ENCODE measurements at places on chromosomes 2 and 18.

GRCh38 chr2:99488539-99489062 is 1.2 kb downstream of the REV1 start:
- DNase-seq = no peak

GRCh38 chr2:104703669-104704068 is 150.2 kb upstream of the POU3F3 start:
- no peak for DNase-seq

GRCh38 chr2:132477962-132478361 is 61.4 kb downstream of the GPR39 start:
- no peak for DNase-seq

- no peak for DNase-seq
Observed at GRCh38 chr2:96143848-96144480, 1.3 kb downstream of the DUSP2 start.

- no peak for DNase-seq
Observed at GRCh38 chr2:69089266-69089665, 76.3 kb downstream of the ANTXR1 start.

DNA sequence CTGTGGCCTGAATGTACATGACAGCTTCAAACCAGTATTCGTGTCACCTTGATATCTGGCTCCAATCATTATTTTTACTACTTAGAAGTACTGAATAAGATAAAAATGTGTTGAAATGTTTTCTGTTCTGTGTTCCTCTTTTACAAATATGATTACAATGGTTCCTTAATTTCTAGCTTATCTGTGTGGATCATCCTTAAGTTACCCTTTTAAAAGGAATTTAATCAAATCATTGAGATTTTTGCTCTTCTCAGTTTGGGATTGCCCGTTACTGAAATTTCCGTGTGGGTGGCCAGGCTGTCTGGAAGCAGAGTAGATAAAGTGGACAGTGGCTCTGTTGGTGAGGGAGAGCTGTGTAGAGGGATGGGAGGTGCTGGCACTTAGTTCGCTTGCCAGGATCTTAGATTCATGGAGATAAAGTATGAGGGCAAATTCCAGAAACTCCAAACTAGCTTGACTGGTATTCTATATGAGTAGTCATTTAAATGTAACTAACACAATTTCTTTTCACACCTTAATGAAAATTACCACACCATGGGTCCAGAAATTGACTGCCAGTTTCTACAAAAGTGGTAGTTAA is 27.4 kb upstream of the SAG start:
- no peak for DNase-seq

DNA sequence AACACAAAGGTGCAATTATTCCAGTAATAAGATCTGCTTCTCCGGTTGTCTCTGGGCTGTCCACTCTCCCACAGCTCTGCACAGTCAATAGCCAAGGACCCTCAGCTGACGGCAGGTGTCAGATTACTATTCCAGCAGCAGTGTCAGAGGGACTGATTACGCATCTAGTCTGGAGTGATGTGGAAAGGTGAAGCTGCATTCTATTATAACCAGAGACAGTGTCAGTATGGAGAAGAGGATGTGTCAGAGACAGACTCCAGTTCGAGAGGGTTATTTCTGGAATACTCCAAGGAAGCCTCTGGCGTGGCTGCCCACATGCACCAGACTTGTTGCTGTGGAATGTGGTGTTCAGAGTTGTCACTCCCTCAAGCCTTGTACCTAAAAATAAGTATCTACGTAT is 163.6 kb upstream of the TMEM200C start:
- DNase-seq = no peak

- no peak for DNase-seq
Observed at GRCh38 chr2:100214265-100214971, 72.0 kb upstream of the AFF3 start.
